ENCODE measurements at places on chromosomes 7 and 10.

DNA sequence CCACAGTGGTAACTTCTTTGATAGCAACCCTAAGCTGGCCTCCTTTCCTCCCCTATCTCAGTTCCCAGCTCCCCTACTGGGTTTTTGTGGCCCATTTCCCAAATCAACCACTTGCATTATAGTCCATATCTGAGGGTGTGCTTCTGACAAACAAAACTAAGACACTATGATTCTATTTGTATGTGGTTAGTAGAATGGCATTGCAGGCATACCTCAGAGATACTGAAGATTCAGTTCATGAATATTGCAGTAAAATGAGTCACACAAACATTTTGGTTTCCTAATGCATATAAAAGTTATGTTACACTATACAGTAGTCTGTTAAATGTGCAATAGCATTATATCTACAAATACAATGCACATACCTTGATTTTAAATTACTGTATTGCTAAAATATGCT, 15.4 kb upstream of the TMEM243 start:
- no peak for DNase-seq

- DNase-seq: no peak
Measured at GRCh38 chr10:21535494-21535965, 1.5 kb downstream of the MLLT10 start.

DNA sequence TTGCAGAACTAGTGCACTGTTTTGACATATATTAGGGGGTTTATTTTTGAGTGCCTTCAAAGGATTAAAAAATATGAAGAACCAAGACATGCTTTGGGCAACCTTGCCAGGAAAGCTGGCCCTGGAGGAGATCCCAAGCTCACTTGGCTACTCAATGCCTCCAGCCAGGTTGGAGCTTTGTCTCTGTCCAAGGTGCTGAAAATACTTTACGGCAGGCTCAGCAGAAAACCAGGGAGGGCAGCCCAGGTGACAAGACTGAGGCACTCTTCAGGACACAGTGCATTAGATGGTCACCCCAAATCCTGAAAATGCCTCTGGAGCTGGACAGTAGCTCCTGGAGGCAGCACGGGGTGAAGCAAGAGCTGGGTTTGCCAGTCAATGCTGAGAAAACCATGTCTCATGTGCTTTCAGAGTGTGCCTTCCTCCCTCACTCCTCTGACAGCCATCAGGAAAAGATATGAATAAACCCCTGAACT, 5.8 kb upstream of the KCNH2 start:
- DNase-seq: no peak

- DNase-seq: no peak
Measured at GRCh38 chr7:53642866-53643265, 607.4 kb downstream of the POM121L12 start.
